ENCODE measurements at places on chromosomes 13 and 19.
A peak's percentile ranks its signal among the peaks of the same experiment; 100 is the strongest.

DNA sequence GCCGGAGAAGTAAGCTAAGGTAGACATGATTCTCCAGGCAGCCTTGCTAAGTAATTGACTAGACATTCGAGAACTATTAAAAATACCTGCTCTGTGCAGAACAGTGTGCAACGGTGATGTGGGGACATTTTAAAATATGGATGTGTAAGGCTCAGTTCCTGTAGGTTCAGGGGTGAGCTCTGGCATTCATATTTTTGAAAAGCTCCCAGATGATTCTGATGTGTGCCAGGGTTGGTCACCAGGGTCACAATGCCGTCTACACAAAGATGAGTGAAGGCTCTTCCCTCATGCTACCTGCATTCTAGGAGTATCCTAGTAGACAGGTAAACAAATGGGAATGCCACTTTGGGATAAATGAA lies 702 bp upstream of the EPSTI1 start:
- peak overlapping the region; percentile 93 for H3K4me3 ChIP-seq
- peaks cover 6% of the 10 kb centered on the region for H3K36me3 ChIP-seq
- H3K4me1 ChIP-seq: peaks cover 32% of the 10 kb centered on the region
- no peak for ATAC-seq
- no peaks in the 10 kb centered on the region for H3K27me3 ChIP-seq

DNA sequence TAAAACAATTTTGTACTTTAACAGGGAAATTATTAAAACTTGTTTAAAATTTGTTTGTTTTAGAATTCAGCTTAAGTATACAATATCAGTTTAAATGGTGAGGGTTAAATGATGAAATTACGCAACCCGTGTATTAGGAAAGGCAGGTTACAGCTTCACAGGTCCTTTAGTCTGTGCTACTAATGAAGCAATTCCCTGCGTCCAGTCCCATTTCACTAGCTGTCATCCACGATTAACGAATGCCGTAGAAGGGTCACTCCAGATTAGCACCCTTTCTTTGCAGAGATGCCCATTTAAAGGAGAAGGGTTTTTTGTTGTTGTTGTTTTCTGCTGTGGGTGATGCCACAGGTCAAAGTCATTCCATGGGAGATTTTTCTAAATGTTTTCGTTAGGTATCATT lies 457.6 kb upstream of the SLC10A2 start:
- H3K36me3 ChIP-seq: no peaks in the 10 kb centered on the region
- no peak overlapping the region for H3K4me3 ChIP-seq

DNA sequence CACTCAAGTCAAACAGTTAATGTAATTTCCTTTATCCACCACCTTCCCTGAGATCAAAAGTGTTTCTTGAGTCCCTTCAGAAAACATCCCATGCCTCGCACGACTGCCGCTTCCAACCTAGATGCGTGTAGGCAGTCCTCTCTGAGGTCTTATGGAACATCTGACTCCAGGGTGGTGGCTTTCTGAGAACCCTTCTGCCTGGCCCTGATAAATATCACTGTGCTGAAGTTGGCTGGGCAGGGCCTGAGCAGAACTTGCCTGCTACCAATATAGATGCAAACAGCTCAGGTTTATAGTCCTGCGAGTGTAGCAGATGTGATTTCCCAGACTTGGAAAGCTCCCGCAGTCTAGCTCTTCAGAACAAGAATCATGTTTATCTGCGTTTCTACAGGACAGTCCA lies 61.1 kb upstream of the GPR12 start:
- no peak for ATAC-seq
- no peaks in the 10 kb centered on the region for H3K4me1 ChIP-seq
- H3K27ac ChIP-seq: no peak overlapping the region
- no peak overlapping the region for H3K4me3 ChIP-seq
- H3K27me3 ChIP-seq: peaks cover 7% of the 10 kb centered on the region

DNA sequence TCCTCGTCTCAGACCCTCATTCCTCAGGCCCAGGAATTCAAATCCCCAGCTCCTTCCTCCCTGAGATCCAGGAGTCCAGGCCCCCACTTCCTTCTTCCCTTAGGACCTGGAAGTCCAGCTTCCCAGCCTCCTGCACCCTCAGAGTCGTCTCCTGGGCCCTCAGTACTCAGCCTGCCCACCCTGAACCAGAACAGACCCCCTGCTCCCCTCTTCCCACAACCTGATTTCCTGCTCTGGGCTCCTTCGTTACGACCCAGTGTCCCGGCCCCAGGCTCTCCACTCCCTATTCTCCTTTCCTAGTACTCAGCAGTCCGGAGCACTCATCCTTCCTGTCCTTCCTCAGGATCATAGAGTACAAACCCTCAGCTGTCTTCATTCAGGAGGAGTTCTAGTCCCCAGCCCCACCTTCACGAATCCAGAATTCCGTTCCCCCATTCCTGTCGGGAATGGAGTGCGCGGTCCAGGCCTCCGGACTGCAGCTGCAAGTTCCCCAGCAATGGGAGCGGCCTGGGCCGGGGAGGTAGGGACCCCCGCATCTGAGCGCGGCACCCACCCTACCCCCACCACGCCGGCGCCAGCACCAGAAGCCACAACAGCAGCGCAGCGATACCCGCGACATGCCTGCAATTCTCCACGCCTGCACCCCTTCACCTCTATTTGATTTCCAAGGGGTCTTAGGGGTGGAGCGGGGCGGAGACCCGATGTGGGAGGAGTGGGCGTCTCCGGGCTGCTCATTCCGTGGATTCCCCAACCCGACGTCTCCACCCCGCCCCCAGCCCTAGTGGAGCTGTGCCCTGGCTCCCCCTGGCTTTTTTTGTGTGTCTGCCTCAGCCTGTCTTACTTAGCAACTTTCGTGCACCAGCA lies 12.7 kb downstream of the EGLN2 start:
- ATAC-seq: no peak
- peak overlapping the region; percentile 70 for H3K27ac ChIP-seq
- no peaks in the 10 kb centered on the region for H3K27me3 ChIP-seq
- peaks cover 39% of the 10 kb centered on the region for H3K36me3 ChIP-seq
- H3K4me1 ChIP-seq: peaks cover 17% of the 10 kb centered on the region

- no peaks in the 10 kb centered on the region for H3K4me1 ChIP-seq
- H3K27ac ChIP-seq: no peak overlapping the region
- H3K4me3 ChIP-seq: no peak overlapping the region
- no peak for ATAC-seq
- H3K27me3 ChIP-seq: peaks cover 14% of the 10 kb centered on the region
Measured at GRCh38 chr13:39462428-39462827, 140.6 kb downstream of the LHFPL6 start.

- no peak overlapping the region for H3K27ac ChIP-seq
- no peaks in the 10 kb centered on the region for H3K36me3 ChIP-seq
- no peak for ATAC-seq
- H3K27me3 ChIP-seq: peaks cover 7% of the 10 kb centered on the region
- H3K4me3 ChIP-seq: no peak overlapping the region
Measured at GRCh38 chr13:33751151-33751550, 66.8 kb upstream of the RFC3 start.
